ENCODE measurements at places on chromosomes 7 and 10. TPM values are rescaled to one million over a fixed set of nuclear protein-coding genes. Genes with fewer than 3 reads are reported as not detected.

- DNase-seq: no peak
Measured at GRCh38 chr10:123175389-123176387, 21.5 kb downstream of the BUB3 start.

GRCh38 chr7:1914321-1914720 lies 244.2 kb downstream of the ELFN1 start:
- no peak for DNase-seq

- no peak for DNase-seq
Measured at GRCh38 chr10:2165771-2166460, 428.6 kb upstream of the ADARB2 start.

TMEM176B gene
- total RNA-seq: 51.6 TPM
